ENCODE measurements at places on chromosomes 1 and 21.
A peak's percentile ranks its signal among the peaks of the same experiment; 100 is the strongest.

- no peak for DNase-seq
Observed at GRCh38 chr1:78668427-78668826, 18.8 kb downstream of the IFI44 start.

- peak; percentile 45 for DNase-seq
Observed at GRCh38 chr1:224929335-224930237, at the start of gene DNAH14. DNAH14 (plus strand) TSS chr1:224929675; CDS start chr1:224952703, 23,028 bp downstream.

DNA sequence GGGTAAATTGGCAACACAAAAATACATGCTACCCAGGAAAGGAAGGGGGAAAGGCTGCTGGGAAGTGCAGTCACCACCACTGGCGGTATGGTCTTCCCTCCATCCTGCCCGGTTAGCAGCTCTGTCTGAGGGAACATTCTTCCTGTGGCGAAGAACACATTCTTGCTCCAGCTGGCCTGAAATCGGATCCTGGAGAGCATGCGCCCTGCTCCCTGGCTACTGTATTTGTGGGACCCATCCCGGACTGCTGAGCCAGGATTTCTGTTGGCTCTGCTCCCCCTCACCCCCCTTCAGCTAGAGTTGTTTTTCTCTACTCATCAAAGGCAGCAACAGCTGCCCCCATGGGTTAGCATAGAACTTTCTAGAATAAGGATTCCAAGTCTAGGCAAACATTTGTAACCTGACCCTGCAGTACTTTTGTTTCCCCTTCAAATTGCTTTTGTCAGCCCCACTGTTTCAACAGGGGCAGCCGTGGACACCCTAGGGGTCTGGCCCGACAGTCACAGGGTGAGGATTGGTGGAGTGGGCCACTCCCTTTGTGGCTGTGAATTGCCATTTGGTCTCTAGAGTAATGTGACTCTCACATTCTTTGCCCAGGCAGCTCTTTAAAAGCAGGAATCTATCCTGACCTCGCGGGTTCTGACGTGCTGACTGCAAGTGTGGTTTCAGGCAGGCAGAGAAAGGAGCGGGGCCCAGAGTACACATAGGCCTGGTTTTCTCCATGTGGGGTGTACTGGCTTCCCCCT is 157.7 kb downstream of the TOMM20 start:
- peak; percentile 89 for DNase-seq

- DNase-seq: no peak
Observed at GRCh38 chr1:23558872-23559135, 497 bp downstream of the ID3 start.

GRCh38 chr1:172450524-172450885 is 6.6 kb upstream of the PIGC start:
- no peak for DNase-seq

GRCh38 chr1:22971611-22972405 is 858 bp downstream of the LACTBL1 start:
- DNase-seq: no peak

DNA sequence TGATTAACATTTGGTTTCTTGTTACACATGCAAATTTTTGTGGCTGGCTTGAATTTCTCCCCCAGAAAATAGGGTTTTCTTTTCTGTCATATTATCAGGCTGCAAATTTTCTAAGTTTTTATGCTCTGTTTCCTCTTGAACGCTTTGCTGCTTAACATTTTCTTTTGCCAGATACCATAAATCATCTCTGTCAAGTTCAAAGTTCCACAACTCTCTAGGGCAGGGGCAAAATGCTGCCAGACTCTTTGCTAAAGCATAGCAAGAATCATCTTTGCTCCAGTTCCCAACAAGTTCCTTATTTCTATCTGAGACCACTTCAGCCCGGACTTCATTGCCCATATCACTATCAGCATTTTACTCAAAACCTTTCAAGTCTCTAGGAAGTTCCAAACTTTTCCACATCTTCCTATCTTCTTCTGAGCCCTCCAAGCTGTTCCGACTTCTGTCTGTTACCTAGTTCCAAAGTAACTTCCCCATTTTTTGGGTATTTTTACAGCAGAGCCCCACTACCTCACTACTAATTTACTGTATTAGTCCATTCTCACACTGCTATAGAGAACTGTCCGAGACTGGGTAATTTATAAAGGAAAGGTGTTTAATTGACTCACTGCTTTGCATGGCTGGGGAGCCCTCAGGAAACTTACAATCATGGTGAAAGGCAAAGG is 486.9 kb upstream of the NCAM2 start:
- no peak for DNase-seq

GRCh38 chr1:61358770-61359455 is 276.6 kb downstream of the NFIA start:
- DNase-seq: no peak

DNA sequence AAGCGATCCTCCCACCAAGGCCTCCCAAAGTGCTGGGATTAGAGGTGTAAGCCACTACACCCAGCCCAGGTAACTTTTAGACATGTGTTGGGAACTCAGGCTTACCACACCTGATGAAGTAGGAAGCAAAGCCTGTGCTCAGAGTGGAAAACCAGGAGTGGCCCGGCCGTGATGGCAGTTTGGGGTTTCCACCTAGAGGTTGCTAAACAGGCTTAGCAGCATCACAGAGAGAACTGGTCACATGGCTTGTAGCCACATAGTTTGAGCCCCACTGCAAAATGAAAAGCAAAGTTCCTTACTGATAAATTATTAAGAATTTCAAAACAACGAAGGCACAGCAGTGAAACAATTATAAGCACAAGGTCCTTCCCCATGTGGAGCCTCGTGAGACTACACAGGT is 142.6 kb upstream of the CXADR start:
- no peak for DNase-seq

DNA sequence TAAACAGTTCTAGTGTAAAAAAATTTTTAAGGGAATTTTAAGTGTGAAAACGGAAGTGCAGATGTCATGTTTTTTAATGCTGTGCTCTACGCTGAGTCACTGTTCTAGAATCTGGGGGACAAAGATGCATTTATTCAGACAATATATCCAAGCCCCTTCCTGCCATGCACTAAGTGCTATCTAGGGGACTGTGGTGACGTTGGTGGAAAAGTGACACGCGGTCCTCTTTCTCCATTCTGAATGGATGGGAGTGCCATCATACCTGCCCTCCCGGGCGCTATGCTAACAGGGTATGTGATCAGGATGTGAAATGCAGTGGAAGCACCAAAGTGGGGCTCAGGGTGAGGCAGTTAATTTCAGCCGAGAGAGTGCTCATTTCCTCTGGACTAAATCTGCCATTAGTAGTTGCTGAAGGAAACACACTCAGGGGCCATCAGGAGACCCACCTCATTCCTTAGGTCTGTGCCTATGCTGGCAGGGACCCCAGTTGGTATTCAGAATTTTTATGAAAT is 6.6 kb downstream of the C1orf226 start:
- DNase-seq: no peak

DNA sequence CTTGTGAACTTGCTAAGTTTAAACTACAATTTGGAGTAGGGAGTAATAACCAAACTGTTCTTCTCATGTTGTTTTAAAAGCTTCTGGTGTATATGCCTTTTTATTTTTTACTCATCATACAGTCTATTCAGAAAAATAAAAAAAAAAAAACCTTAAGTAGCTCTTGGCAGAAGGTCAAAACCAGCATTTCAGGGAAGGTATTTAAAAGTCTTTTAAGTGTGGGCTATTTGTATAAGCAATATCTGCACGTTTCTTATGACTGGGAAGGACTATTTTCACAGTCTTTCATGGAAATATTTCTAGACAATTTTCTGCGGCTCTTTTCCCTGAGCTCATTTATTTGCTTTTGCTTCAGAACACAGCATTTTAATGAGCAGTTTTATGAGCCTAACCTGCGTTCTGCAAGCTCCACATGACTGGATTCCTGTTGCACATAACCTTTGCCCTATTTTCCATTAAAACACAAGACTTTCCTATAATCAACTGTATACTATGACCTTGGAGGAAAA is 60.9 kb upstream of the C1orf105 start:
- DNase-seq: no peak

- DNase-seq: no peak
Observed at GRCh38 chr1:14603645-14604044, 5.2 kb downstream of the KAZN start.

DNA sequence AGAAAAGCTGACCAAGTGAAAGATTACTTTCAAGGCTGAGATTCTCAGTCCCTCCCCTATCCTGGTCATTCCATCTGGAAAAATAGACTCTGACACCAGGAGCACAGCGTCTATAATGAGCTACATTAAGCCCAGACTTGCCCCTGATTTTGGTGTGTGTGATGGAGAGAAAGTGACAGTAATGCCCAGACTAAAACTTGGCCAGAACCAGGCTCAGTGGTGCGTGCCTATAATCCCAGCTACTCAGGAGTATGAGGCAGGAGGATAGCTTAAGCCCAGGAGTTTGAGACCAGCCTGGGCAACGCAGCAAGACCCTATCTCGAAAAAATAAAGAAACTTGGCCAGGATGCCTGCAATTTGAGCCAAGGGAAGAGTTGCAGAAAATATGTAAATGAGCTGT is 15.9 kb downstream of the PLEKHA6 start:
- DNase-seq: no peak

DNA sequence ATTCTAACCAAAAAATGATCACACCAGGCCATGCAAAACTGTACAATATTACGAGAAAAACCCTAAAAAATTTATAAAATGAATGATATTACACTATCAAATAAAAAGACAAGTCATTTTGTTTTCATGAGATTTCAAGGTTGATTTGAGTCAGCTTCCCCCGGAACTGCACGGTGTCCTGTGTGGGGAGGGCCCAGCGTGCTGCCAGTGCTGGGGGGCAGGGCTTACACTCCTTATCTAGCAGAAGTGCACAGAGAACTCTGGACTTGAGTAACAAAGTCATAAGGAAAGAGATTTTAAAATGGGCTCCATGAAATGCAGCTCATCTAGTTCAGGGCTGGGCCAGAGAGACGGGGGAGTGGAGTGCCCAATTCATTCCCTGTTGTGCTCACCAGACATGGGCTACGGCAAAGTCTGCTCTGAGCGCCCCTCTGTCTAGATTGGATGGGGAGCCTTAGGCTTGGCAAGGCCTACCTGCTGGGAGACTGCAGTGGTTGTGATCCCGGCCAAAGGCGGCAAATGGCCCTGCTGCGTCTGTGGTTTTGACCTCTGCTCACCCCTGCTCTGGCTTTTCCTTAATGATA is 50.1 kb downstream of the COQ8A start:
- no peak for DNase-seq

DNA sequence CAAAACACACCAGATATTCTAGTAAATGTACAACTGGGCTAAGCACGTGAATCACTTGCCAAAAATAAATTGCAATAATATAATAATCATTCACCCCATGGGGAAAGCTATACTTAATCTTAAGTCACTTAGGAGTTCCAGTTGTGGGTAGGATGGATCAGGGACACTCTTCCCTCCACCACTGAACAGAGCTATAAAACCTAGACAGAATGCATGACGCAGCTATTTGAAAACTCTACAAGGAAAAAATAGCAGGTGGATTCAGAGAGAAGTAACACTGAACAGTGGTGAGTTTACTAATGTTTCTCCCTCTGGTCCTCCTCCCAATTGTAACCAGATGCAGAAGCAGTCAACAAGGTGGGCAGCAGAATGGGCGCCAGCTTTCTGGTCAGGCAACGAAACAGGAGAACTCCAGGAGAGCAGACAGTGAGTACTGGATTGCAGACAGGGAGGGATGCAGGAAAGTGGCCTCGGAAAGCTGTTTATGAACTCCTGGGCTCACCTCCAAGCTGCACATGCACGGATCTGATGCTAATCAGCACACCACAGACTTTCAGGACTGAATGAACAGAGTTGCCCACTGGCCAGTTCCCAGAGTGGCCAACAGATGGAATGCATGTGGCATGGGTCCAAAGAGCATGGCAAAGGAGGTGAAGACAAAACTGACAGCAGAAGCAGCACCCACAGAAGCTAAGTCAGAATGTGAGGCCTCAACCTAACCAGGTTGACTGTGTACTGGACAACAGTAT is 41.4 kb downstream of the TARBP1 start:
- DNase-seq: no peak

GRCh38 chr1:112927462-112927990 is 28.5 kb downstream of the SLC16A1 start:
- no peak for DNase-seq

- no peak for DNase-seq
Observed at GRCh38 chr1:214615109-214615508, 12.1 kb downstream of the CENPF start.

DNA sequence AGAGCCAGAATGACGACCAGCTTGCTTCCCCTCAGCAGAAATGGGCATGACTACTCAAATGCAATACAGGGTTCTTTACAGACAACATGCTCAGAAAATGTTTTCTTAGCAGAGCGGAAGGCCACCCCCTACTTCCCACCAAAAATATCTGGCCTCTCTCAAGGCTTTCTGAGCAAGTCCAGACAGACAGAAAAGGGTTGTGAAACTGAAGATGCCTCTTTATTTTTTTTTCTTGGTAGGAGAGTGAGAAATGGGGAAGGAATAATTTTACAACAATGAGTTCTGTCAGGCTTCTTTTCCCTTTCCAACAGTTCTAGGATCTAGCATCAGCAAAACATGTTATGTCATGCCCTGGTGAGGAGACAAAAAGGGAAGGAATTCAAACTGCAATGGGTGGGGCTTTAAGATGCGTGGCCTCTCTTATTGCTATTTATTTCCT is 172.0 kb upstream of the CAMK1G start:
- peak; percentile 65 for DNase-seq

DNA sequence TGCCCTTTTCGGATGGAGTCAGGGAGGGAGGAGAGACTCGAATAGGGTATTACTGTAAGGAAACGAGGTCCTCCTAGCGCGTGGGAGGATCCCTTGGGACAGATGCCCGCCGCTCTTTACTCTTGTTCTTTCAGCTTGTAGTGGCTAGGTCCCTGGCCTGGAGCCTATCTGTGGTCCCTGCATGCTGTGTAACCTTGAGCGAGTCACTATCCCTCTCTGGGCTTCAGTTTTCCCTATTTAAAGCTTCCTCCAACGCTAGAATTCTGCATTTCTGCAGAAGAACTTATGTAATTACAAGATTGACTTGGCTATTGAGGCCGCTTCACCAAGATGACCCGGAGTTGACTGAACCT is 744 bp downstream of the MIER1 start:
- DNase-seq: no peak

DNA sequence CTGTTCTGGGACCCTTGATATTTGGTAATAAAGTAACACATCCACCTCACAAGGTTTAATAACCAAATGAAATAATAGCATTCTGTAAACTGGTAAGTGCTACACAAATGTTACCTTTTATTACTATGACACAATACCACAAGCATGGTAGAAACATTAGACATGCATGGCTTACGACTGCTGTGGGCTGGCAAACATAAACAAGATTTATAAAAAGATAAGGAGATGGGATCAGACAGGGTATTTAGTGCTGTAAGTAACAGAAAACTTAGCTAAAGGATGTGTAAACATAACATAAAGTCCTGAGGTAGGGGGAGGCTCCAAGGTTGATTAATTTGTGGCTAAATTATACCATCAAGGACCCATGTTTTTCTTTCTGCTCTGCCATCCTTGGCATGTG is 212.6 kb downstream of the BARHL2 start:
- no peak for DNase-seq

GRCh38 chr1:64965366-64966157 is 787 bp downstream of the JAK1 start:
- DNase-seq: peak; percentile 72

- no peak for DNase-seq
Observed at GRCh38 chr1:241482761-241483250, 36.7 kb downstream of the FH start.

All from muscle of arm (tissue), 14 donors.